ENCODE measurements at places on chromosomes 5 and 9. TPM values are rescaled to one million over a fixed set of nuclear protein-coding genes. Genes with fewer than 3 reads are reported as not detected.

The SLCO6A1 gene
- not detected for total RNA-seq

The SLC23A1 gene
- 1.3 TPM for total RNA-seq

The ANKRD31 gene
- total RNA-seq = 0.51 TPM

The SPARC gene
- total RNA-seq = 0.39 TPM

The ISL1 gene
- not detected for total RNA-seq

The CFAP77 gene
- total RNA-seq = not detected

The PCDHGA2 gene
- 0.08 TPM for total RNA-seq

The LMNB1 gene
- 243 TPM for total RNA-seq

GRCh38 chr9:122477346-122477745 lies 380 bp downstream of the OR1J1 start:
- no peak overlapping the region for H3K4me3 ChIP-seq
- H3K27me3 ChIP-seq = peaks cover 3% of the 10 kb centered on the region

DNA sequence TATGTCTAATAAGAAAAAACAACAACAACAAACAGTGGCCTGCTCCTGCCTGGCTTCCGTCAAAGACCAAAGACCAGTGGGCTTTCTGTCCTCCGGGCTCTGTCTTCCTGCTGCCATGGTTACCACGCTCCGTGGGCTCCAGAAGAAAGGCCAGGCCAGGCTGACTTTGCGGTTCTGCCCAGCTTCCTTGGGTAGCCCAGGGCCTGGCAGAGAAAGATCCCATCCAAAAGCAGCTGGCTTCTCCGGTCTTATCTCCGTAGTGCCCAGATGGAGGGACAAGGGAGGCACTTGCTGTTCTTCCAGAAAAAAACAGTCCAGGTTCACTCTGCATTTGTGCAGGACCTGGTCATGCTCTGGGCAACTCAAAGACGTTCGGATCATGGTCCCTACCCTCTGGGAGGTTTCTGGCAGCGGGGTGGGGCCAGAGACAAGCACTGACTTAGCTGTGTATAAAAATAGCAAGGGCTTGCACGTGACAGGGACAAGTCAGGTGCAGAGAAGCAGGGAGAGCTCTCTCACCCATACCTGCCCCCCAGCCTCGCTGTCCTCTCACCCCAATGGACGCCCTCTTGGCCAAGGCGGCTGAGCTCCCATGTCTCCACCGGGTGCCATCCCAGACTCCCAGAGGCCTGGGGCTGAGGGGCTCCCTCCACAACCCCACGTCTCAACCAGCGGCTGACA lies 212.2 kb downstream of the C9orf50 start:
- peaks cover 2% of the 10 kb centered on the region for H3K27me3 ChIP-seq
- H3K4me1 ChIP-seq = peaks cover 10% of the 10 kb centered on the region
- peaks cover 9% of the 10 kb centered on the region for H3K36me3 ChIP-seq
- H3K27ac ChIP-seq = no peak overlapping the region

DNA sequence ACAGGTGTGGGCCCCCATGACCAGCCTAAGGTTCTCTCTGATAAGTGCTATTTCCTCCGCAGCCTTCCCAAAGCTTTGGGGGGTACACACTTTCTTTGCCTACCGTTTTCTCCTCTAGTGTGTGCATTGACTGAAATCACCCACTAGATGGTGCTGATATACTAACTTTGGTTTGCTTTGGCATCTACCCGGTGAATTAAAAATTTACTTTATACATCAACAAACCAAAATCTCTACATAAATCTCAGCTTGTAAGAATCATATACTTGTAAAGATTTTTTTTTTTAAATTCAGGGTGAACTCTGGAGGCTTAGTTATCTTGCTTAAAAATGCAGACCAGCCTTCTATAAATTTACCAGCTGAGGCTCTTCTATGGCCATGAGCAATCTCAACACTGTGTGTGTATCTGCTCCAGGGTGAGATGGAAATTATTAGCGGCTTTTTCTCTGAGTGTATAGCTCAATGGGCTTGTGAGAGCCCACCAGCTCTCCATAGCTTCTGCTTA lies 475.7 kb upstream of the TNC start:
- H3K36me3 ChIP-seq = no peaks in the 10 kb centered on the region
- H3K4me3 ChIP-seq = no peak overlapping the region
- no peaks in the 10 kb centered on the region for H3K4me1 ChIP-seq
- no peak for DNase-seq
- H3K27ac ChIP-seq = no peak overlapping the region

- no peak overlapping the region for H3K27ac ChIP-seq
- DNase-seq = no peak
- no peak overlapping the region for H3K4me3 ChIP-seq
Observed at GRCh38 chr9:14289916-14290315, 24.0 kb downstream of the NFIB start.

GRCh38 chr9:92720209-92720765 lies 44.3 kb downstream of the BICD2 start:
- H3K36me3 ChIP-seq = peaks cover 6% of the 10 kb centered on the region
- no peak overlapping the region for H3K4me3 ChIP-seq

DNA sequence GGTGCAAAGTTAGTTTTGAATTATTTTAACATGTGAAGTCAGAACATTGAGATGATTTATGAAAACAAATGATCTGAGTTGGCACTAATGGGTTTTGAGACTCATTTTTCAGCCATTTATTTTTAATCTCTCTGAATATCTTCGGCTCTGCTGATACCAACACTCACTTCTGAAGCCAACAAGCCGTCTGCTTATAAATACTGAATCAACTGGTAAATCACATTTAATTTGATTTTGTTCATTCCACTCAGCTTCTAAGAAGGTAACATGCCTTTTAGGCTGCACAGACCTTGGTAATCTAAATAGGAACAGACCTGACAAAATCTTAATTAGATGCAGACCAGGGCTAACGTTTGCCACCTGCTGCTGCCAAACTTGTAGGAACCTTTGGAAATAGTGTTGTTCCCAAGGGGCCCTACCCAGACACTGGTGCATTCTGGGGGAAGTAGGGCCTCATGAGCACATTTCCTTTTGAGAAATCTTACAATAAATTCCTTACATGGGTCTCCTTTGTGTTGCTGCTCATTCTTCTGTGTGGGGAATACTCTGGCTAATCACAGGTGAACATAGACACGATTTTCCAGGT lies 182.2 kb downstream of the KCTD16 start:
- H3K27ac ChIP-seq = no peak overlapping the region
- no peaks in the 10 kb centered on the region for H3K4me1 ChIP-seq
- no peak for DNase-seq
- no peaks in the 10 kb centered on the region for H3K27me3 ChIP-seq

- no peaks in the 10 kb centered on the region for H3K4me1 ChIP-seq
- DNase-seq = no peak
- no peak overlapping the region for H3K27ac ChIP-seq
- no peaks in the 10 kb centered on the region for H3K27me3 ChIP-seq
- no peak overlapping the region for H3K4me3 ChIP-seq
Observed at GRCh38 chr5:179294891-179295777, 50.1 kb downstream of the ADAMTS2 start.

GRCh38 chr5:138632900-138633489 lies 57.8 kb upstream of the HSPA9 start:
- H3K36me3 ChIP-seq = no peaks in the 10 kb centered on the region
- peaks cover 50% of the 10 kb centered on the region for H3K27me3 ChIP-seq
- no peak for DNase-seq
- no peak overlapping the region for H3K4me3 ChIP-seq

- no peak overlapping the region for H3K27ac ChIP-seq
- no peak for DNase-seq
- H3K27me3 ChIP-seq = peaks cover 10% of the 10 kb centered on the region
- H3K36me3 ChIP-seq = no peaks in the 10 kb centered on the region
- H3K4me1 ChIP-seq = no peaks in the 10 kb centered on the region
Observed at GRCh38 chr5:110770286-110770685, 31.5 kb downstream of the SLC25A46 start.

DNA sequence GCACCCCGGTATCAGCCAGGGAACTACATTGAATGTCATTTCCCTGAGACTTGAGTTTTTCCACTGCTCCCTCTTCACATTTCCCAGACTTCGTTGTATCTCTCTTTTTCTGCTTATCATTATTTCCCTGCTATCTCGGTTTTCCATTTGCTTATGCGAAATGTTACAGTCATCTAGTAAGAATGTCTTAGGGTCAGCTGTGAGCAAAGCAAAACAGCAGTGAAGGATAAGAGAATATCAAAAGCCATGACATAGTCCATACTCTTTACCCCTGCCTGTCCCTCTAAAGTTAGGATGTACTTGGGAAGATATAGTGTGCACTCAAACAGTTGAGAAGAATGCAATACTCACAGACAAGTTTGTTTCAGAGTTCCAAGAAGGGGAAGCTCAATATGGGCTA lies 88.7 kb downstream of the ITGA1 start:
- H3K27me3 ChIP-seq = peaks cover 2% of the 10 kb centered on the region
- peaks cover 1% of the 10 kb centered on the region for H3K36me3 ChIP-seq
- no peak overlapping the region for H3K27ac ChIP-seq
- no peak for DNase-seq
- no peaks in the 10 kb centered on the region for H3K4me1 ChIP-seq
- no peak overlapping the region for H3K4me3 ChIP-seq

GRCh38 chr9:120923620-120924328 lies 2.8 kb downstream of the TRAF1 start:
- DNase-seq = no peak
- H3K4me3 ChIP-seq = peak overlapping the region; percentile 93
- H3K36me3 ChIP-seq = peaks cover 54% of the 10 kb centered on the region
- peaks cover 73% of the 10 kb centered on the region for H3K4me1 ChIP-seq

DNA sequence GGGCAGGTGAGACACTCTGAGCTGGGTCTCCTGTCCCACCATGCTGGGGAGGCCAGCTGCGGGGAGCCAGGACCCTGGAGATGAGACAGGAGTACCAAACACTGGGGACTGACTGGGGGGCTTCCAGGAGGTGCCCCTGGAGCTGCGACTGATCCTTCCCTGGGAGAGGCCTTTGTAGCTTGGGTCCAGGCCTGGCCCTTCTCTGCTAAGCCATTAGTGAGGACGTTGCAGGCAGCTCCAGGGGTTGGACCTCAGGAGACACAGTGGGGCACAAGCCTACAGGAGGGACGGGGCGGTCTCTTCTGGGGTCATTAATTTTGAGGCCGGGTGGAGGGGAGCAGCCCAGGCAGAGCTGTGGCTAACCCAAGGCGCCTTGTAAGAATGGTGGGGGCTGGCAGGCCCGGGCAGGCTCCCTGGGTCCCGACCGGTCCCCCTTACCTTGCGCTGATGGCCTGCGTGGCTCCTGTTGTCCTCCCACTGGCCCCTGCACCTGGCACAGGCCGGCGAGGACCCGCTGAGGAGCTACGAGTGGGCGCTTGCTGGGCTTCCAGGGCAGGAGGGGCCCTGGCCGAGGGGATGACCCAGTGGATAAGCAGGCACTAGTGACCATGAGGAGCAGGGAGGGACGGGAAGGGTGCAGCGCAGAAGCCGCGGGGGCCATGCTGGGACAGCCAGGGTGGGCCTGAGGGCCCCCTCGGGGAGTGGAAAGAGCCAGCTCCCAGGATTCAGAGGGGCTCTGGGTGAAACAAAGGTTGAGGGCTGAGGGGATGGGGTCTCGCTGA lies 5.1 kb downstream of the MRPS2 start:
- peak; percentile 20 for DNase-seq
- peaks cover 1% of the 10 kb centered on the region for H3K36me3 ChIP-seq
- peaks cover 4% of the 10 kb centered on the region for H3K4me1 ChIP-seq
- peaks cover 8% of the 10 kb centered on the region for H3K27me3 ChIP-seq
- H3K4me3 ChIP-seq = no peak overlapping the region
- H3K27ac ChIP-seq = no peak overlapping the region

DNA sequence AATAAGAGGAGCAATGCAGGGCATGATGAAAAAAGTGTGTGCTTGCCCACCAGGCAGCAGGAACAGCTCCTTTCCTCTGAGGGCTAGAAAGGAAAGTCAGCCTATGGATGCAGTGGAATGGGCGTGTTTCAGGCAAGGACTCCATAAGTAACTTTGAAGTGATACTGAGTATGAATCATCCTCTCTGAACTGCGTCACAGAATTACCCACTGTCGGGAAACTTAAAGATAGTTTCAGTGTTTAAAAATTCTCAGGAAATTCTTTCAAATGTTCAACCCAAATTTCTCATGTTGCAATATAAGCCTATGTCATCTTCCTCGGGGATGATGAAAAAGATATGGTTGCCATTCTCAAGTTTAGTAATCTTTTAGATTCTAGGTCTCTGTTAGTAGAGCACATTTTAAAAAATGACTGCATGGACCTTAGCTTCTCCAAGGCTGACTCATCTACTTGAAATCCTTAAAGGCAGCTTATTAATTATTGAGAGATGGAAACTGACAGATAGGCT lies 27.7 kb downstream of the PTCD2 start:
- H3K4me1 ChIP-seq = peaks cover 5% of the 10 kb centered on the region
- H3K27me3 ChIP-seq = no peaks in the 10 kb centered on the region
- H3K27ac ChIP-seq = no peak overlapping the region
- no peak overlapping the region for H3K4me3 ChIP-seq

DNA sequence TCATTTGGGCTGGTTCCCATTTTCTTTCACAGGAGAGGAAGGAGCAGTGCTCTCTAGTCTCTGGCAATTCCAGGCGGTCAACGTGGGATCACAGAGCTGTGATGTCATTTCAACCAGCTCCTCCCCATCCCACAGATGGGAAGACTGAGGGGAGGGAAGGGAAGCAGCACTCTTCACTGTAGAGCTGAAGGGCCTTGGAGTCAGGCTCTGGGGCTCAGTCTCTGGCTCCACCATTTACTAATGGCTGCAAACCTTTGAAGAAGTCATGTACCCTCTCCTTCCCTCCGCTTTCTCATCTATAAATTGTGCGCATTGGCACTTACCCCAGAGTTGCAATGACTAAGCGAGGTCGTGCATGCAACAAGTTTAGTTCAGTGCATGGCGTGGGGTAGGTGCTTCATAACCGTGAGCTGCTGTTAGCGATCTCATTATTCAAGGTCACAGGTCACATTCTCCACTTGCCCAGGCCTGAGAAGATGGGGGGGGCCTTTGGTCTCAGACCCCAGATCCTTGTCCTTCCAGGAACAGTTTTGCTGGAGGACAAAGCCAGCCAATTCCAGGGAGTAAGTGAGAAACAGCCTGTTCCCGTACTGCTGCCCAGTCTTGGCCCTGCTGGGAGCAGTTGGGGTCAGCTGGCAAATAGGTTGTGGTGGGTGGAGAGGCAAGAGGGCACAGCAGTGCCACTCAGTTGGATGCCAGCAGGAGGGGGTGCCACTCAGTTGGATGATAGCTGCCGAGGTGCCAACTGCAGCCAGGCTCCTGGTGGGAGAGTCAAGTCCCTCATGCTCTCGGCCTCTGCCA lies 136.7 kb downstream of the RGS3 start:
- peaks cover 3% of the 10 kb centered on the region for H3K36me3 ChIP-seq
- H3K4me1 ChIP-seq = peaks cover 3% of the 10 kb centered on the region
- DNase-seq = no peak
- no peak overlapping the region for H3K4me3 ChIP-seq
- no peaks in the 10 kb centered on the region for H3K27me3 ChIP-seq

DNA sequence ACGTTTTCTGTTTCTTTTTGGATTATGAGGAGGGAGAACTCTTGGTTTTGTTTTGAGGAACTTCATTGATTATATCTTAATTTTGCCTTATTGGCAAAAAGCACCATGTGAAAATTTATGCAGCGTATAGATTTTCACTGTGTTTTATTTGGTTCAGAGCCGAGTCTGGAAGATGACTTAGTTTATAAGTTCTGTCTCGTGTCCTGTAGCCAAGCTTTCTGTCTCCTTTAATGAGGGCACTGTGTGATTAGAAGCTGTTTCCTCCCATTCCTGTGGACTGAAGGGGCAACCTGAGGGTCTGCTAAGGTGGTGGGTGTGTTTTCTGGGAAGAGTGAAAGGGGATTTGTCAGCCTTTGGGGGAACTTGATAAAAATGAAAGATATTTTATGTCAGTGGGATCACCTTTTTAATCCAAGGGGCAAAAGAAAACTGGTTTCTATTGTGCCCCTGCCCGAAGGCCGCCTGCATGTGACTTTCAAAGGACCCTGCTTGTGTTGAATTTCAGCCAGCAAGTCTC lies 262.1 kb downstream of the FANCC start:
- H3K4me1 ChIP-seq = no peaks in the 10 kb centered on the region
- peaks cover 18% of the 10 kb centered on the region for H3K27me3 ChIP-seq
- no peak overlapping the region for H3K27ac ChIP-seq

GRCh38 chr9:35628389-35628991 lies 10.3 kb upstream of the CD72 start:
- no peak overlapping the region for H3K27ac ChIP-seq
- H3K27me3 ChIP-seq = no peaks in the 10 kb centered on the region
- no peak overlapping the region for H3K4me3 ChIP-seq
- H3K4me1 ChIP-seq = peaks cover 10% of the 10 kb centered on the region

Data from activated naive CD8-positive, alpha-beta T cell treated with anti-CD3 and anti-CD28 coated beads, Interleukin-2, amount 10 ng/mL, durations not matched to agents 7 days and 5 days (primary cell).